ENCODE measurements at places on chromosomes 7 and 10.

DNA sequence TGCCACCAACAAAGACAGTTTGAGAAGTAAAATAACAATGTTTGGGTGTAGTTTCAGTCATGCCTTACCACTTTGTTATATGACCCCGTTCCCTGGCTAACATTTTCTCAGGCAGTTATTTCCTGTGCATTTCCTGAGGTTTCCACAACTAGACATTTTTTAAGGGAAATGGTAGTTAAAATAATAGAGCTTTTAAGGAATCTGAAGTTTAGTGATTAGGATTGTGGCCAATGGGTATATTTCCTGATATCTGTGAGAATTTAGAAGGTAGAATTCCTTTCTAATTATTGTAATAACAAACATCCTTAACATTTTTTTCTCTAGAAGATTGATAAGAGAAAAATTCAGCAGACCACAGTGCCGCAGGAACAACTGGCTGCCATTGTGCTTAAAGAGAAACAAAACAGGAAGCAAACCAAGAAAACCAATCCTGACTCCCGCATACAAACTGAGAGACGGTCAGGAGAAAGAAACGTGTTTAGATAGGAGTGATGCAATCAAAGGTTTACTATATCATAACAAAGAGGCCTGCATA is 193.6 kb downstream of the MBL2 start:
- DNase-seq, result no peak

- no peak for DNase-seq
Measured at GRCh38 chr7:97018791-97019531, 5.7 kb downstream of the DLX5 start.

DNA sequence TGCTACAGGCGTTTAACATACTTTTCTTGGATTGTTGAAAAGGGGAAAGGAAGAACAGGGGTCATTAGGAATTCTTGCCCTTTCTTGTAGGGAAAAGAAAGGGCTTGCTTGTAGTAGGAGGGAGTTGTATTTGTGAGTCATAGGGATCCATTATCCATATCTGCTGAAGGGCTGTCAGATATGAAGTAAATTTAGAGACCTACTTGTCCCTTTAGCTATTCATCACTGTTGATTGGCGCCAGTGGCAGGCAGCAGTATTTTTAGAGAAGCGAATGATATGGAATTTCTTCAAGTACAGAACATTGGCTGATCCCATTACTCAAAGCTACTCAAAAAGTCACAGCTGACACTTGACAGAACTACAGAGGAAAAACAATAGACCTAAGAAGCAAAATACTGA is 97.7 kb downstream of the CELF2 start:
- no peak for DNase-seq

DNA sequence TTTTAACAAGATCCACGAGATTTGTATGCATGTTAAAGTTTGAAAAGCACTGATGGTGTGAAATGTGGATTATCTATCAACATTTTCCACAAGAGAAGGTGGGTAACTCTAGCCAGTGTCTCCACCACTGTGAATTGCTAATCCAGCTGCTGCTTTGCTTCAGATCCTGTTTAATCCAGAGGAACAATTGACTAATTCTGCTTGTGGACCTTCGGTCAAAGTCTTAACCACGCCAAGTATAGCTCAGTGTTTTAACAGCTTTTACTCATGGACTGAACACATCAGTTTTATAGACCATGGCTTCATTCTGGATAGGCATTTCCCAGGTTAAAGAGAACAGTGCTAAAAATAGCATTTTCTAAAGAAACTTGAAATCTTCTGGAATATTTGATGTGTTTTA is 23.5 kb downstream of the ADK start:
- DNase-seq, result no peak

DNA sequence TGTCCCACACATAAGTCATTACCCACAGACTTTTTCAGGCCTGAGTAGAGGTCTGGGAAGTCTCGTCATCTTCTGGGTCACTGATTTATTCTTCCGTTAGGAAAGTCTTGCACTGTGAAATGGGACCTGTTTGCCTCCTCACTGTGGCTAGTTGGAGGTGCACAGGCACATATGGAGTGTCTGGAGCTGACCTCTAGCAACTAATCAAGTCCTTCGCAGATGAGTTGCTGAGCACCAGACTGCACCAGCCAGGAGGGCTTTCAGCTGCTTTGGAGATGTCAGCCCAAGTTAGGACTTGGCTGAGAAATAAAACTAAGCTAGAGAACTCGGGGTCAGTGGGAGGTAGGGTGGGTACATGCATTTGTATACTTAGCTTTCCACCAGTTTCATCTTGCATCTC is 578.0 kb downstream of the GRID1 start:
- DNase-seq, result no peak

DNA sequence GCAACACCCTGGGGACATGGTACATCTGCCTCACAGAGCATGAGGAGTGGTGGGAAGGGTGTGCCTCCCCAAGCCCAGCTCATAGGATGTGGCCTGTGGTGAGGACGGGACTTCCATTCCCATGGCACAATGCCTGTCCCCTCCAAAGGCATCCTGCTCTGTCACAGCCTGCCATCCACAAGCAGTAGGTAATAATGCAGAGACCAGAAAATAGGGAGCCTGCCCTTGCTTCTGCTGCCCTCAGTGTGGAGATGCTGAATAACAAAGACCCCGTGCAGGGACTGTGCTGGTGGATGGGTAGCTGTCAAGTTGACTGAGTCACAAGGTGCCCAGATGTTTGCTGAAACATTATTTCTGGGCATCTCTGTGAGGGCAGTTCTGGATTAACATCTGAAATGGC is 199.9 kb upstream of the GRB10 start:
- no peak for DNase-seq

DNA sequence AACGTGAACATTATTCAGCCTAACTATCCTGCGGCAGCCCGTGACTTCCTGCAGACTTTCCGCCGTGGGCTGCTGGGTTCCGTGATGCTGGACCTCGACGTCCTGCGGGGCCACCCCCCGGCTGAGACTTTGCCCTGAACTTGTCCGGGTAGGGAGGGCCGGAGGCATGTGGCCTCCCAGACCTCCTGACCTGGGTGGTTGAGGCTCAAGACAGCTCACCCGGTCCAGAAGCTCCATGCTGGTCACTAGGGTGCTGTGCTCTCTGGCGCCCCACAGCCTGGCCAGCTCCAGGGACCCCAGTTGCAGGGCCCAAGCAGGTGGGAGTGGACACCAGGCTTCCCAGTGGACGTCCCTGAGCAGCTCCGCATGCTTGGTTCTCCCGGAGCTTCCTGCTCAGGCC is 4.4 kb downstream of the SPRN start:
- DNase-seq, result no peak

GRCh38 chr7:140696680-140697446 is at the start of gene NDUFB2:
Gene NDUFB2 (plus strand): TSS chr7:140696708. CDS start chr7:140696745, 37 bp downstream.
- DNase-seq, result peak; percentile 27

DNA sequence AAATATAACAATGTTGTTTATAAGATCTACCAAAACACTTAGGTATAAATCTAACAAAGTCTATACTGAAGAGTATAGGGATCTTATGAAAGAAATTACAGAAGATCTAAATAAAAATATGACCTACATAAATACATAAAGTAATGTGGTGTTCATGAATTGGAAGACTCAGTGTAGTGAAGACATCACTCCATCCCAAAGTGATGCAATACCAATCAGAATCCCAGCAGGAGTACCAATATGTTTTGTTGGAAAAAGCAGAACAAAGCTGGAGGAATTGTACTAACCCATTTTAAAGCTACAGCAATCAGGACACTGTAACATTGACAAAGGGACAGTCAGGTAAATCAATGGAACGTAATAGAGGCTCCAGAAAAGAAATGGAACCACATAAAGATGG is 76.4 kb downstream of the CCSER2 start:
- DNase-seq, result no peak

DNA sequence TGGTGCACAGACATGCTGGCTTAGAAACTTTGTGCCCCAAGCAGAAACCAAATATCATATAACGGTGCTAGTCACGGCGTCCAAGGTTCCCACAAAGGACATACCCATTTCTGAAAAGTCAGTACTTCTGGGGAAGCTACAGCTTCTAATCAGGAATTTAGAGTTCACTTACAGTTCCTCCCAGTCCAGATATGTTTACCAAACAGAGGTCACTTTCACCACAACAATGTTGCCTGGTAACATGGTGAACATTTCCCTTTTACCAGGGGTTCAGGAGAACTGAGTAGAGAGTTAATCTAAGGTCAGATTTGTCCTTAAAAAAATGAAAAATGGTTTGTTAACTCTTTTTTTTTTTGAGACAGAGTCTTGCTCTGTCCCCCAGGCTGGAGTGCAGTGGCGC is 265.9 kb upstream of the MKLN1 start:
- no peak for DNase-seq

DNA sequence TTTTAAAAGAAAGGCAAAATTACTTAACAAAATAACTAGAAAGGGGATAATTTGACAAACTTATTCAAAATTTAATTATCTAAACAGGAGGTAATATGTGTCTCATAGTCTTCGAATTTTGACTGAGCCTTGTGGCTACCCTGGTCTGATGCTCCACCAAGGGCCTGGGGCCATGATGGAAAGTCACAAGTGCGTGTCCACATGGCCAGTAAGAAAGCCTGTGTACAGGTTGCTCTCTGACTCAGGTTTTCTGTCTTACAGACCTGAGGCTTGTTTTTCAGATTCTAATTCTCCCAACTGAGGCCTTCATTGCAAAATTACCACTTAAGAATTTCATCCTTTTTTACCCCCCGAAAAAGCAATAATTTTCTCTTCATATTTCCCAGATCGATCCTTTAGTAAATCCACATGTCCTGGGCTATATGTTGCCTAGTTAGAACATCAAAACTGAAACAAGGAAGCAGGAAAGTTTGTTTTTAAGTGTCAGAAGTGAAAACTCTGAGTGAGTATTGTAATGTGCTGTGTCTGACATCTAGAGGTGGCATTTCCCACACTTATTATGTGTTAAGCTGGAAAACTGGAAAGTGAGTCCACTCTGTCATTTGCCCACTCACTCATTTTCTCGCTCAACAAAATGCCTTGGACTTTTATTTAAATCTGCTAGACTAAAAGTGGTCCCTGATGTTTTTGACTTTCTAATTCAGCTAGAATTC is 10.0 kb downstream of the CYP3A43 start:
- DNase-seq, result no peak

DNA sequence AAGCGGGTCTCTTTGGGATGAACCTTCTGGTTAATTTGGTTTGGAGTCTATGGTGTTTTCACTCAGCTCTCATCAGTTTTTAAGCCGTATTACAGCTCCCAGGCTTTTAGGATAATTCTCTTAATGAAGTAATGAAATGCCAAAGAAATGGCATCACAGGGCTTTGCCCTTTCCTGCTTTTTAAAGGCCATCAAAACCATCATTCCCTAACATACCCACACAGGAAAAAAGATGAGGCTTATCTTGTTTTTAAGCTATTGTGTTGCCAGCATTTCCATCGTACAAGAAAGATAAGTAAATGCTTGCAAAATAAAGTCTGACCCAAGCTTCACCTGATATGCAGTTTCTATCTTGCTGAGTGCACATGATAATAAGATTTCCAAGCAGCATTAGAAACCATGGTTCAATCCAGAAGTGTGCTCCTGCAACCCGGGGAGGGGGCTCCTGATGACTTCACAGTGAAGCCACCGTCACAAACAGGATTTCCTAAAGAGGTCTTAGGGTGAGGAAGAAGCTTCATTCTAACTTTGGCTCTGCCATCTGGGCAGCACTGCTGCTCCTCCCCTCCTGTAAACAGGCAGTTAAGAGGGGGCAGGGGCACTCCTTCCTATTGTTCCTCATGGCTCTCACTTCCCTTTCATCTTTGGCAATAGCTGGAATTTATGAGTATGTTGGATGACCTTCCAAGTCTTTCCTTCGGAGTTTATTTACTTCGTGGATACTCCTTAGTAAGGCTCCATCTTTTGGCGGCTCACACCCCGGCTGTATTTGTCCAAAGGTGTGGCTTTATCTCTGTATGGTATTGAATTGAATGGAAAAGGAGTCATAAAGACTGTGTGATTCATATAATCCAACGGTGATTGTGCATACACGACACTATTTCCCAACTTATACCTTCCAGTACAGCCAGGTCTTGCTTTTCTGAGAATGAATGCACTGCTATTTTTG is 55.2 kb upstream of the FAM133B start:
- no peak for DNase-seq

- DNase-seq, result no peak
Measured at GRCh38 chr10:30247704-30248103, 101.4 kb downstream of the MTPAP start.

- DNase-seq, result no peak
Measured at GRCh38 chr7:50565559-50565916, 333 bp upstream of the DDC start.

DNA sequence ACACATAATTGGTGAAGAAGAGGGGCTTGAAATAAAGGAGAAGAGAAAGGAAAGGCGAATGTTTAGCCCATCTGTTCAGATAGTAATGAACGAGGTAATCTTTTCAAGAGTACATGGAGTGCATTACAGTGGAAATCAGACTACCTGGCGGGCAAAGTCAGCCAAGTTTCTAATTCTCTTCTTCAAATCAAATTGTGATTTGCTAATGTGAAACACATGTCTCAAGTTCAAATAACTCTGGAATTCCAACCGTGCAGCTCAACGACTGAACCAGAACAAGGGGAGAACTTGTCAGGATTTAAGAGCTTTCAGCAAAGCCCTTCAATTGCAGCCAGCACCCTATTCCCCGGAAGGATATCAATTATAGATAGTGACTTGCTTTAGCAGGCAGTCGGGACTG is 216.9 kb downstream of the GLI3 start:
- no peak for DNase-seq

GRCh38 chr7:35528381-35528977 is 166.5 kb downstream of the HERPUD2 start:
- DNase-seq, result no peak

- no peak for DNase-seq
Measured at GRCh38 chr10:53786236-53786900, 1013.8 kb upstream of the MBL2 start.

- DNase-seq, result no peak
Measured at GRCh38 chr10:124002391-124003069, 90.9 kb downstream of the CHST15 start.

All from stimulated activated CD8-positive, alpha-beta memory T cell treated with anti-CD3 and anti-CD28 coated beads, Interleukin-4, amount 100 ng/mL, for 4 hours (primary cell).